ENCODE measurements at places on chromosomes 2 and 18.

DNA sequence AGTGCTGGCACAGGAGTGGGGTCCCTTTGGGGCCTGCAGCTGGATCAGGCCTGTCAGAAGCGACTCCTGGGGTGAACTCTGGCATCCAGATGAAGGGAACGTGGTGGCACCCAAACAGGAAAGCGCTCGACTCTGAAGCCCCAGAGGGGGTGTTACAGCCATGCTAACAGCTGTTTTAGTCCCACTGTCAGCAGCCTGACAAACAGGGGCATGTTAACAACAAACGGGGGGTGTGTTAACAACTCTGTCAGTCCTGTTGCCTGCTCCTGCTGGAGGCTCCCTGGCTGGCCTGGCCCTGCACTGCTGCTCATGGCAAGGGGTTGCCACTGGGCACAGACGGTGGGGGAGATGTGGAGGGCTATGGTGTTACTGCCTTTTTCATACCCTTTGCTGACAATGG is 2.6 kb upstream of the RNU2-63P start:
- DNase-seq = no peak

GRCh38 chr2:113015655-113016054 is 10.4 kb downstream of the IL36A start:
- no peak for DNase-seq

- DNase-seq = no peak
These were observed 231.4 kb upstream of the RGPD4 start for GRCh38 chr2:107595285-107595684.

GRCh38 chr18:75360941-75361340 is 66.6 kb downstream of the SMIM21 start:
- no peak for DNase-seq
